ENCODE measurements at places on chromosomes 6 and 20.
A peak's percentile ranks its signal among the peaks of the same experiment; 100 is the strongest.

DNA sequence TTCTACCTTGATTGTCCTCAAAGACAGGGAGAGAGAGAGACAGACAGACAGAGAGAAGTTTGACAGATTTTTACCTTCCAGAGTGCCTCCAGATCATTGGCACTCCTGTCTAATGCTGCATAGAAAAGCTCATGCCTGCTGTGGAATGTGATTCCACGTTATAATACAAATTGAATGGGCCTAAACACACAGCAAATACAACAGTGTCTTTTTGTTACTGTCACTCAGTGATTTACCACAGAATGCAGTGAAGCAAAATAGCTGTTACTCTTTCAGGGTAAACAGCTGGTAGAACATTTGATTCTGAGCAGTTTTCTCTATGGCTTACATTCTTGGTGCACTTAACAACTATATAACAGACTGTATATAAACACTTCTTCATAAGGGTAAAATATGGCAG, 558.7 kb downstream of the LMBRD1 start:
- DNase-seq = no peak

DNA sequence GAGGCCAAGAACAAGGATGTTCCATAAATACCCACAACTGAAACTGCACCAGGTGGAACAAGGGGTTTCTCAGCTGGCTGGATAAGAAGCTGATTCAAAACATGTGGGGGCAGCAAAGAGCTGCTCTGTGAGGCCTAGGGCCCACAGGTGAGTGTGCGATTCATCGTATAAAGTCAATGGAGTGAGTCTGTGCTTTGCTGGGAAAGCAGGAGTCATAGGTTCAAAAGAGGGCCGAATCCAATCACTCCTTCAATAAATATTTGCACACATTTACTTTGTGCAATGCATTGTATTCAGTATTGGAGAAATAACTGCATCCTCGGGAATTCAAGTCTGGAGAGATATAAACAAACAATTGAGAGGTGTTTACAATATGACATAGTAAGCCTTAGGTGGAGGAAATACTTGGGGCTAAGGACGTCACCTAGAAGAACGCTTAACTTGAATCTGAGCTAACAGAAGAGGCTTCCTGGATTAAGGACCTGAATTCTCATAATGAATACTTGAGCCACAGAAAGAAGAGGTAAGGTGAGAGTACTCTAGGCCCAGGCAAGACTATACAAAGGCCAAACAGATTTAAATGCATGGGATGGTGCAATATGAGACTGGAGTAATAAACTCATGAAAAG, 83.7 kb upstream of the TMEM30A start:
- no peak for DNase-seq

GRCh38 chr20:20373091-20373571, 5.2 kb downstream of the INSM1 start:
- DNase-seq = no peak

DNA sequence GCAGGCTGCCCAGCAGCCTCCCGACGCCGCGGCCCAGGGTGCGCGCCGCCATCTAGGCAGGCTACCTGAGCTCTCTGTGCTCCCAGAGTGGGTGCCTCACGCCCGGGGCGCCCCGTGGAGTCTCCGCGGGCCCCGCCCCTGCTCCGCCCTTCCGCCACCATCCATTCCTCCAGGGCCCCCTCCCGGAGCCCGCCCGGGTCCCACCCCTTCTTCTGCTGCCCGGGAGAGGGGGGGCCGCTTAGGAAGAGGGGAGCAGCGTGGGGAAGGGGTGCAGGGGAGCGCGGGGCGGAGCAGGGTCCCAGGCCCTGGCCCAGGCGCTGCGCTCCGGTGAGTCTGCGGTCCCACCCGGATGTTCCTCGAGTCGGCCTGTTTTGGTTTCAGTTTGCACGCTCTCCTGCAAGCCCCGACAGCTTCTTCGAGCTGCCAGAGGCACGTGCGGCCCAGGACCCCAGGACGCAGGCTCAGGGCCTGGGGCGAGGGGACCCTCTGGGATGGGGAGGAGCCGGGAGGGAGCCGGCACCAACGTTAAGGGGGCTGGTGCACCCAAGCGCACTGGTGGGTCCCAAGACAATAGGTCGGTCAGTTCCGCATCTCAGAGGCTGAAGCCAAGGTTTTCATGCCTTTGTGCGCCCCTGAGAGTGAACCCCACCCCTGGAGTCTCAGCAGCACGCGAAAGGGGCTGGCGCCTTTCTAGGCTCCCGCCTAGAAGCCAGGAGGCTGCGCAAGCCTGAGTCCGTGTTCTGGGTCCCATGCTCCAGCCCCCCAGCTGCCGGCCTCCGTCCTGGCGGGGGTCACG, at the start of gene ACSS1:
TSS of gene ACSS1 (minus strand) at position 89 of the 796 bp plus-strand sequence. CDS start at position 52, 37 bp downstream.
- peak; percentile 70 for DNase-seq

GRCh38 chr6:167428664-167429333, 103.9 kb downstream of the TTLL2 start:
- DNase-seq = no peak

Data from natural killer cell (primary cell).